GM20000 (cell line): ENCODE measurements at places on chromosomes 12 and 14.

DNA sequence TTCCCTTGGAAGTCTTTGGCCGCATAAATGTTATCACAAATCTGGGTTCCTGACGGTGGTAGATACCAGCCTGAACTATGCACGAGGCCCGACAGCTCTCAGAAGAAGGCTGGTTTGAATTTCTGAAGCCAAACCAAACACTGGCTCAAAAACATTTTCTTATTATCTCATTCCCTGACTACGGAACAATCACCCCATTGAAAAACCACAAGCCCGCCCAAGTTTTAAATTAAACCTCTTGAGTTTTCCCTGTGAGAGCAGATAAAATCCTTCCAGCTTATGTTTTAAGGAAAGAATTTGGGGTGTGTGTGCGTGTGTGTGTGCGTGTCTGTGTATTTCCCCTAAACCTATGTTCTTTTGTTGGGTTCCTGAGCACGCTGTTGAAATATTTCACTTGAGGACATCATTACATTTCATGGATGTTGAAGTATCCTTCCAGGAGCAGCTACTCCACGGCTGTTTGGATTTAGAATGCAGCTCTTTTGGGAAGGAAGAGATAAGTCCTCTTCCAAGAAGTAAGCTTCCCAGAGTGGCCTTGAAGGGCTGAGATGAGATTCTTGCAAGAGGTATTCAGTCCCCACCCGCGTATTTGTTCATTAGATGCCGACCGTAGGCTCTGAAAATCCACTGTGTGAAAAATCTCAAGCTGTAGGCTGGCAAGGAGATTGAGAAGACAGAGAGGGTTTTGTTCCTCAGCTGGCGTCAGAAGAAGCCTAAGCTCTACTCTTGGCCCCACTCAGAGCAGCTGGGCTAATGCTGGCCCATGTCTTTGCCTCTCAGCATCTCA is 131.0 kb upstream of the NCOR2 start:
- DNase-seq, result no peak

- no peak for DNase-seq
Measured at GRCh38 chr14:29148221-29148620, 381.6 kb downstream of the FOXG1 start.

GRCh38 chr14:90755661-90756304 is 60.4 kb downstream of the TTC7B start:
- no peak for DNase-seq

DNA sequence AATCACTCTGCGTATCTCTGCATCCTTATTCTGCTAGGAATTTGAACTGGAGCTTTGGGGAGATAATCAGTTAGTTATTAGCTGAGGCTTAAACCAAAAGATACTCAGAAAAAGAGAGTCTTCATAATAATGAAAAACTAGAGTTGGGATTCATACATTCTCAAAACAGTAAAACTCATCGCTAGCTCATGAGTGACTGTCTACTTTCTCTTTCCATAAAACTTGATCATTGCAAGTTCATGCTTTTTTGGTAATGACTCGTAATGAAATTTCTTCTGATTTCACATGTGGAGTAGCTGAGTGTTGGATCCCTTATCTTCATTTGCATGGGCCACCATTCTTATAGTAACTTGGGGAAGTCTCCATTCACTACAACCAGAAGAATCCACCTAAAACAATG is 397.7 kb downstream of the PDZRN4 start:
- DNase-seq, result no peak

DNA sequence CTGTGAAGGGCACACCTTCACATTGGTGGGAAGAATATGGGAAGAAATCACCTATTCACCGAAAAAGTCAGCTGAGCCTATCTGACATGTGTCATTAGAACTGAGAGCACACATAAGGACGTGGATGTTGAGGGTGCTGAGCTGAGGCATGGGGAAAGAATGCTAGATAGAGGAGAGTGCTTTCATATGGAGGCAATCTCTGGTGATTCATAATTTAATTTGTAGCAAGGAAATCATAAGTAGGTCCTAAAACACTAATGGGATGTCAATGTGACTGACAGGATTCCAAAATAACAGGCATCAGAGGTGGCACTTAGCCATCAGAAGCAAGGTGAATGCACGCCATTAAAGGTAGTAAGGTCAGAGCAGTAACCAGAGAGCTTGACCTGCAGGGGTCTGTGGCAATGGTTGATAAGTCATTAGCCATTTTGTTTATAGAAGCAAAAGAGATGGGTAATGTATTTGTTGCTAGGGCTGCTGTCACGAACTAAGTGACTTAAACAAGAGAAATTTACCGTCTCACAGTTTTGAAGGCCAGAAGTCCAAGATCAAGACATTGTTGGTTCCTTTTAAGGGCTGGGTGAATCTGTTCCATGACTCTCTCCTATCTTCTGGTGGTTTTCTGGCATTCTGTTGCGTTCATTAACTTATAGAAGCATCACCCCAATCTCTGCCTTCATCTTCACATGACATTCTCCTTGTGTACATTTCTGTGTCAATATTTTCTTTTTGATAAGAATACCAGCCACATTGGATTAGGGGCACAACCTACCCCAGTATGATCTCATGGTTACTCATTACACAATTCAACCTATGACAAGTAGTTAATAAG is 69.3 kb downstream of the ANKS1B start:
- no peak for DNase-seq

GRCh38 chr12:40039598-40039997 is 66.3 kb downstream of the SLC2A13 start:
- DNase-seq, result no peak

GRCh38 chr12:79367032-79367589 is 323.7 kb downstream of the PAWR start:
- no peak for DNase-seq

DNA sequence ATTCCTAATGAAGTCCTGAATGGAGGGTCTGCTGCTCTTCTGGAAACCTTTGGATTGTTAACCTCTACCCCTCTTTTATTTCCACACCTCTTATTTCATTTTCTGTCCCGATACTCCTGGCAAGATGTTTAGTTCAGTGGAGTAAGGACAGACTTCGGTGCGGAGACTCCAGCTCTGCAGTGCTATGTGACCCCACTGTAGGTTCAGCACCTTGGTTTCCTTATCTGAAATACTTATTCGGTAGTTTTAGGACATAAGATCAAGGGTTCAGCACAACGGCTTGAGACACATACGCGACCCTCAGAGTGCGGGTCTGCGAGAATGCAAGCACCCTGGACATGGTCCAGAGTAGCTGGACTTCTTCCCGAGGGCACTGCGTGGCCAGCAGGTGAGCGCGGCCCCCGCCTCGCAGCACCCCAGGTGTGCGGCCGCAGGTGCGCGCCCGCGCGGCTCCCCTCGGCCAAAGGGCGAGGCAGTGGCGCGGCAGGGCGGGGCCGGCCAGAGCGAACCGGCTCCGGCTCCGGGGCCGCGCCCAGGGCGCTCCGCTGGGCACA is 465 bp upstream of the FGD4 start:
- DNase-seq, result no peak

DNA sequence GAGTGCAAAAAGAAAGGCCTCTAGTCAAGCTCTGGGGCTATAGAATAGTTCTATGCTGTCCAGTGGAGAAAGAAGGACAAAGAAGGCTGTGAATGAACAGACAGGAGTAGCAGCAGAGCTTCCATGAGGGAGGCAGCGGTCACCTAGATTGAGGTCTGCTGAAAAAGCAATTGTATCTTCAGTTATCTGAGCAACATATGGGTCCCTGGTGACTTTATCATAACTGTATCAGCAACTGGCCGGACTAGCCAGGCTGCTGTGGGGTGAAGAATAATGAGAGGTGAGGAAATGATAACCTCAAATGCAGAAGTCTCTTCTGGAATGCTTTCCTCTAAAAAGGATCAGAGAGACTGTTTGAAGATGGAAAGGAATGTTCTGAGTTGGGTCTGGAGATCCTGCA is 971.3 kb upstream of the TMEM132C start:
- no peak for DNase-seq

DNA sequence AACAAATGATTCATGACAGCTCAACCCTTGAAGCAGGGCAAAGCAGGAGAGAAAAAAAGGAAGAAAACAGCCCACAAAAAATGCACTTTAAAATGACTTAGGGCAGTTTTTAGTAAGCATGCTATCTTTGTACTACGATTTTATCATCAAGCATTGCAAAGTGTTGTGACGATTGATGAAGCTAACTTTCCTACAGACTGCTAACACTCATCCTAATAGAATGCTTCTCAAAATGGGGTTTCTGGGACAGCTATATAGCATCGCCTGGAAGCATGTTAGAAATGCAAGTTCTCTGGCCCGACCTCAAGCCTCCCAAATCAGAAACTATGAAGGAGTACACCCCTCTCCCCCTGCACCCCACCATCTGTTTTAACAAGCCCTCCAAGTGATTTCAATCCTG is 256.4 kb downstream of the SSPN start:
- DNase-seq, result no peak

- no peak for DNase-seq
Measured at GRCh38 chr12:4962539-4963486, 53.1 kb downstream of the KCNA1 start.

DNA sequence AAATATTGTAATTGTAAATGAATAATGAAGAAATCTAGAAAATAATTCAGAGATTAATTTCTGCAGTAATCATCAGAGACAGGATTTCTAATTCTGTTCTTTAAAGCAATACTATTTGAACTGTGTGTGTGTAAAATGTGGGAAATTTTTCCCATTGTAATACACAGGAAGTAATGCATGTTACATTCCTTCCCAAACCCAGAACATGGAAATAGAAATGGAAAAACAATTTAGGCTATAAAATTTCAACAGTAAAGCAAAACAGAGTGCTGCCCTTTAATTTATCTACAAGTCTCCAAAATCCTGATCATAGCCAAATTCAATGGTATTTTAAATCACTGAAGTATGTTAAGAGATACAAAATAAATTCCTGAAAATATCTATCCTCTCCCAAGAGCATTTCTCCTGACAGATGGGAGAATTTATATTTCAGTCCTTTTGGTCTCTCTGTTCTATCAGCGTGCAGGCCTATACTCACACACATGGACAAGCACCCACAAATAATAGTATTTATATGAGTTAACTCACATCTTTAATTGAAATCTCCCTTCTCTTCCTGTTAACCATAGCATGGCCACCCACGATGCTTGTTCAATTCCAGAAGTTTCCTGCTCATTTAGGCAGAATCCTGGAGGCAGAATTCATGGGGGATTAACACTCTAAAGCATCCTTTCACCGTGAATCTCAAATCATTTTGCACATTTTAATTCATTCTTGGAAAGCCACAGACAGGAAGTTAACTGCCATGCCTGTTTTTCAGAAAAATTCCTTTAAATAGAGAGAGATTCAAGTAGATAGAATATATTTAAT is 1465.4 kb upstream of the FLRT2 start:
- no peak for DNase-seq

DNA sequence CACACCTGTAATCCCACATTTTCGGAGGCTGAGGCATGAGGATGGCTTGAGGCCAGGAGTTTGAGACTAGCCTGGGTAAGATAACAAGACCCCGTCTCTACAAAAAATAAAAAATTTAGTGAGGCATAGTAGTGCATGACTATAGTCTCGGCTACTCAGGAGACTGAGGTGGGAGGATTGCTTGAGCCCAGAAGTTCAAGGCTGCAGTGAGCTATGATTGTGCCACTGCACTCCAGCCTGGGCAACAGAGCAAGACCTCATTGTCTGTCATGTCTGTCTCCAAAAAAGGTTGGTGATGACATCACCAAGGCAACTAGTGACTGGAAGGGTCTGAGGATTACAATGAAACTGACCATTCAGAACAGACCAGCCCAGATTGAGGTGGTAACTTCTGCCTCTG is 83.5 kb upstream of the COCH start:
- no peak for DNase-seq

DNA sequence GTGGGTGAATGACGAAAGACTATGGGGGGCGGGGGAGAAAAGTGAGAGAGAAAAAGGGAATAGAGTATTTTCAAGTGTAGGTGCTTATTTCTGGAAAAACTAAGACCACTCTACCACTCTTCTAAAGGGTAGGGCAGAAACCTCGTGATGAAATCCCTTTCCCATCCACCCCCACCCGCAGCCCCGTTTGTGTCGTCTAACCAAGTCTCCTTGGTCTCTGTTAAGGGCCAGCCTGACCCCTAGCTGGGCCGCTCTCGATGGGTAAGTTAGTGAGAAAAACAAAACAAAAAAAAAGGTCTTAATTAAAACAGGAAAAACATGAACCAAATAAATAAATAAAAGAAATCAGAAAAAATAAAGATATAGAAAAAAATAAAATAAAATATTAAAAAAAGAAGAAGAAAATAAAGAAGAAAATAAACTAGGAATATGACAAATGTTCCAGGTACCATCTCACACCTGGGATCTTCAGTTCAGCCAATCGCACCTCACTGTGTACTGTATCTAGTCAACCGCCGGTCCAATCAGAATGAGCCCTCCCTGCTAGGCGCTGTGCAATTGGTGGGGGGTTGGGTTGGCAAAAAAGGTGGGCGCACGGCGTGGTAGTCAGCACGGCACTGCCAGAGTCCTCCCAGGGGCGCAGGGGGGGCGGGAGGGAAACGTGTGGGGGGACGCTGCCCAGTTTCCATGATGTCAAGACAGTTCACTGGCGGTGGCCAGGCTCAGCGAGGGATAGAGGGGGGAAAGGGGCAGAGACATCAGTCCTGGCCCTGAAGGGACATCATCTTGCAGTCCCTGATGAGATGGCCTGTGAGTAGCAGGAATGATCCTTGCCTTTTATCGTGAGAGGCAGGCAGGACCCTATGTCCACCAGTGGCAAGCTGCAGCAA is 9.8 kb upstream of the CDH24 start:
- peak; percentile 9 for DNase-seq

- no peak for DNase-seq
Measured at GRCh38 chr12:131420867-131421447, 289.9 kb upstream of the SFSWAP start.

DNA sequence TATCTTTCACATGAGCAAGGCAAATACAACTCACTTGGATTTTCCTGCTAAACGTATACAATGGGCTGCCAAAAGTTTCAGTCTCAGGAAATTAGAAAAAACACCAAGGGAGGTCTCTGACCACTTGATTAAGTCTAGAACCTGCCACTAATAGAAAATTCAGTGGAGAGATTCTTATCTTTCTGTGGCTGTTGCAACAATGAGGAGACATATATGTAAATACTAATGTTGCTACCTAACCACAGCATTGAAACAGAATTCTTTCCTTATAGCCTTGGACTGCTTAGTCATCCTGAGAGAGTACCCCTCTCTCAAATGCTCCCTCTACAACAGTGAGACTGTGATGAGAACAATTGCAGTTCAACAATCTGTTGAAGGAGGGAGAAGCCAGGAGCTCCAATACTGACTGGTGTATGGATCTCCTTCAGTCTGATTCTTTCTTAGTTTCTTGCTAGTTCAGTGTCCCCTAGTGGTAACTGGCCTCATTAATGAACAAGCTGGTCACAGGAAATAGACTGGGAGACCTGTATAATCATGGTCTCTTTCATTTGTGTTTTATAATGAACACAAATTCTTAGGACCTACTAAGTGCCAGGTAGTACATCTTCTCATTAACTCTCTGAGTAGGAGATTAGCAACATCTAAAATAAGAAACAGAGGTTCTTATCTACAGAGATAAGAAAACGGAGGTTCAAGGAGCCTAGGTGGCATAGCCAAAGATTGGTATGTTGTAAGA is 164.5 kb downstream of the SLC38A4 start:
- peak; percentile 58 for DNase-seq

DNA sequence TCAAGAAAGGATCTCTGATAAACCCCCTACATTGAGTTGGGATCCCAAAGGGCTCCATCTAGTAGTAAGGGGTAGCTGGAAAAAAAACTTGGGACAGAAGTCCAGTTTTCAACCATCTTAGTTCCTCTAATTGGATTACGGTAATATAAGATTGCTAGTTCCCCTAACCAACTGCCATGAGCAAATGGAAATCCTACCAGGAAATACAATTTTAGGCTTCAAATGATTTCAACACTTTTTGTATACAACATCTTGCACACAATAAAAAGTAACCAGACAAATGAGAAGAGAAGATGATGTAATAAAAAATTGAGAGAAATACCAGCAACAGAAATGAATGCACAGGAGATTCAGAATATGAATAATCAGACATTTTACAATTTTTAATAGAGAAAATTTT is 73.0 kb downstream of the TSHR start:
- DNase-seq, result no peak
